Activated T-helper 1 cell treated with anti-CD3 and anti-CD28 coated beads, Interleukin-2, amount 50 U/mL, for 16 hours (primary cell): ENCODE measurements at places on chromosomes 1 and 21.

DNA sequence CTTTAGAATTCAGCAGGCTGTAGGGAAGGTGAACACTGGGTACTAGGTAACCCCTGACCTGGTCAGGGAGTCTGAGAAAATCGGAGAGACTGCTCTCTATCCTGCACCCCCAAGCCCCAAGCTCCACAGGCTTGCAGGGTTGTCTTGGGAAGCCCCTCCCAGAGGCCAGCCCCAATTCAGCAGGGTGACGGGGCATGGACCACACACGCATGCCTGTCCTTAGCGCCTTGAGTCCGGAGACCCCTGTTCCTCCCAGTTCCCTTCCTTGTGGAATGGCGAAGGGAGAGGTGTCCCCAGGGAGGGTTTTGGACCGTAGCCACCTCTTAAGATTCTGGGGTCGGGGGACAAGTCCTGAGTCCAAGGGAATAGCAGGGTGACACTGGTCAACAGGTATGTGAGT is 116.1 kb downstream of the HLCS start:
- no peak for DNase-seq

DNA sequence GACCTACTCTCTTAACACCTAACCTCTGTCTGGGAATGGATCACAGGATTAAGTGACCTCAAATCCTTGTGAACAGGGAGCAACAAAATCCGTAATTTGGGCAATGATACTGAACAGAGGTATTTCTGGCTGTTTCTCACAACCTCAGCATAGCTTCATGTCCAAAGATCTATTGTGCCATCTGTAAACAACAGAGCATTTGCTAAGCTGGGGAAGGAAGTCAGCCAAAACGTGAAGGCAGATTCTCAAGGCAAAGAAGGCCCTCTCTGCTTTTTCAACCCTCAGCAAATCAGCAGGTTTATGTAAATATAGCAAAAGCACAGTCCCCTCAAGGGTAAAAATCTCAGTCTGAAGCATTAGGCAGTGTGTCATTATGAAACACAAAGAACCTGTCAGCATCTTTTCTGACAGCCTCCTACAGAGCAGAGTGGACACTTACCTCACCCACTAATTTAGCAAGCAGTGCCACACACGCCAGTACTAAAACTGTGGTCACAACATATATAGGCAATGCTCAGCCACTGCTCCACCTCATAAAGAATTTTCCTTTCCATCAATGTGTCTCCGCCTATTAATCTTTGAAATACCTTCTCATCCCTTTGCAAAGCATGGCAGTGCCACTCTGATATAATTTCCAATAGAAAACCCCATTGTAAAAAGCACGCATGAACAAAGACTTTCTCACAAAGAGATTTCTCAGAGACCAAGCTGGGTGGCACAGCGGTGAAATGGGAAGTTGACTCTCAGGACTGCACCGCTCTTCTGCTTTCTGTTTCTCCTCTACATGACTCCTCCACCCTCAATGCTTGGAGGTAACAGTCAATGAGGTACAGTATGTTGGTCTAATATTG is 188.0 kb downstream of the RERE start:
- no peak for DNase-seq

DNA sequence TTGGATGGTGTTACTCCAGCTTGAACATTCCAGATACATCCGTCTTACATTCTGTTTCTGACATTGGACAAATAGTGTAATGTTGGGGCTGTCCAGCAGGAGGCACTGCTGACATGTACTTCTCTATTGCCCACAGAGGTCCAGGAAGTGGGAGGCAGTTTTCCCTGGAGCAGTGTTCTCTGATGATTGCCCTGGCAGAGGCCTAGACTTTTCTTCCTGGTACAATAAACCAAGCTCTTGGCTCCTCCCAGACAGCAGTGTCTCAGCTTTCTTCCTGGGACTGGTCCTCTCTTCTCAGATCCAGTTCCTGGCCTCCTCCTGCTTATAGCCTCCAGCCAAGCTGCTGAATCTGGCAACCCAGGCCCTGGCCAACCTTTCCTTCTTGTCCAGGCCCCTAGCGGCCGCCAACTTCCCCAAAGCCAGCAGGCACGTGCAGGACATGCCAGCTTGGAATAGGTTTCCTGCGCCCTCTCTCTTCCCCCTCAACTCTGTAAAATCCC is 14.9 kb upstream of the IFNLR1 start:
- peak; percentile 27 for DNase-seq

- DNase-seq, result no peak
These were observed 37.7 kb upstream of the ATG4C start for GRCh38 chr1:62746086-62746808.

DNA sequence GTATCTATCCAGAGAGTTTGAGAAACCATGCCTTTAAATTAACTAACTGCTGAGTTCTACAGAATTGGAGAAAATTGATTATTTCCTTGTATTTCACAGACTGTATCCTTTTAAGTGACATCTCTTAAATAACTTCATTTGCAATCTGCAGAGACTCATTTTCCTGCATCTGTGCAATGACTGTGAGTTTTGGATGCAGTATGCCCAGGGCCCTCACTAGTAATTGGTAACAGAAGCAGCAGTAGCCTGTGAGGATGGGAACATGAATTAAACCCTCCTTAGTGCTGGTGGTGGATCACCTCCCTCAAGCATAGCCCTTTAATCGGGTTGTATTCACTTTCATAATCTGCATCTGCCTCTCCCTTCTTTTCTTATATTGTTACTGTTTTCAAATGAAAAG is 21.7 kb upstream of the SH3D21 start:
- no peak for DNase-seq

GRCh38 chr1:115665319-115666096 is 23.7 kb downstream of the VANGL1 start:
- no peak for DNase-seq

DNA sequence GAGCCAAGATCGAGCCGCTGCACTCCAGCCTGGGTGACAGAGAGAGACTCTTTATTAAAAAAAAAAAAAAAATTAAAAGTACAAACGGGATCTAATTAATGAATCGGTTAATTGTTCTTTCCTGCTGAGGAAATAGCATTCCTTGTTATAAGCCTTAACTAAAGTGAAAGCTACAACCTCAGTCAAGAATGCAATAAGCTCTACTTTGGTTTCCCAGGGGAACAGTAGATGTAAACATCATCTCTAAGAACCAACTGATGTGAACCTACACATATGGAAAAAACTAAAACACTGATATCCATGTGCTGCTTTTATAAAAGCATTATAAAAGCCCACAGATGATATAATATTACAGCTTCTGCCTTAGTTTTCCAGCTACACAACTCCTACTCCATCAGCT is 41.9 kb downstream of the LPGAT1 start:
- DNase-seq, result no peak

- no peak for DNase-seq
These were observed 56.2 kb downstream of the LGR6 start for GRCh38 chr1:202249846-202250245.

- no peak for DNase-seq
These were observed 358.3 kb downstream of the KIF26B start for GRCh38 chr1:245512980-245513578.

- DNase-seq, result peak; percentile 81
These were observed at the start of gene VAMP3 for GRCh38 chr1:7770997-7771822. VAMP3 (plus strand) TSS chr1:7771296; CDS start chr1:7771384, 88 bp downstream.

DNA sequence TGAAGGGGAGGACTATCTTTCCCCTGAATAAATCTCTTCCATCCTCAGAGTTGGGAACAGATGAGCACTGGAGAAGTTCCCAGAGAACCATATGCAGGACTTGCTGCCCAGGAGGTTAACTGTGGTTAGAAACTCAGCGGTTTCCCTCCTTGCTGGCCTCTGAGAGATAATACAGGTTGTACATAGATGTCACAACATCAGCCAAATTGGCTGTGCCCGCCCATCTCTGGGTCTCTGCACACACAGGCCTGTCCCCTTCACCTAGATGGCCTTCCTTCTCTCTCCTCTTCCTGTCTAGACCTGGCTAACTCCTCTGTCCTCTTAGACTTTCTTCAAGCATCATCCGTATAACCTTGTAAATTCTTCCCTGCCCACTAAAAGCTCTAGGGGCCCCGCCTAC is 5.7 kb downstream of the RGS5 start:
- no peak for DNase-seq

- DNase-seq, result no peak
These were observed 25.2 kb downstream of the WNT3A start for GRCh38 chr1:228032041-228032440.

GRCh38 chr1:154865442-154866256 is 4.4 kb downstream of the KCNN3 start:
- no peak for DNase-seq

- DNase-seq, result no peak
These were observed 13.8 kb downstream of the EFHD2 start for GRCh38 chr1:15423355-15424077.

DNA sequence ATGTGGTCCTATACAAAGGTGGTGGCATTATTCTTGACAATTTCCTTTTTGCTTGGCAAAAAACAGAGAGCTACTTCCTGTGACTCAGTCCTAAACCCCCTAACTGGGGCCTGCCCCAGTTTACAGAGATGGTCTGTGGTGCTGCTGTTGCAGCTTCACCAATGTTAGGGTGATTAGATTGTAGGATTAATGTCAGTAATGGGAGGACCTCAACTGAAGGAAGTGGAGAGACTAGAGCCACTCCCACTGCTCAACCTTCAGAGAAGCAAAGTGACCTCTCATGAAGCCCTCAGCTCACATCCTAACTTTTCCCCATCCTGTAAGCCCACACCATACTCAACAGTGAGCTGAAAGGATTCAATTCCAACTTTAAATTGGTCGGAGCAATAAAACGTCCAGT is 3.6 kb downstream of the S100A6 start:
- no peak for DNase-seq

DNA sequence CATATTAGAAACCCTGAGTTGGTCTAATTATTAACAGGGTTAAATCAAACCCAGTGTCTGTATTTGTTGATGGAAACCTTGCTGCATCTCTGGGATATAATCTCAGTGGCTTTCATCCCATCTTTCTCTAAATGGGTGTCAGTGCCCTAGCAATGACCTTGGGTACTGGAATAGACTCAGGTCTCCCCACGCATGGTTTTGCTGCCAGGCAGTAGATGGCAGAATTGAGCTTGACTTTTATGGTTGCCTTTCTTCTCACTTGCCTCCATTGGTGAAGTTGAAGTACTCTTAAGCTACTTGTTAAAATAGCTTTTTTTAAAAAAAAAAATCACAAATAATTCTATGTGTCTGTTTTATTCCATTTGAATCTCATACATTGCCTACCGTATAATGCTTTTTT is 81.8 kb upstream of the HMCN1 start:
- no peak for DNase-seq

GRCh38 chr1:19640363-19641316 is 3.5 kb upstream of the NBL1 start:
- DNase-seq, result no peak

- no peak for DNase-seq
These were observed 25.0 kb downstream of the SDC3 start for GRCh38 chr1:30883389-30884172.

GRCh38 chr21:25579226-25580013 is 27.9 kb downstream of the MRPL39 start:
- DNase-seq, result no peak

DNA sequence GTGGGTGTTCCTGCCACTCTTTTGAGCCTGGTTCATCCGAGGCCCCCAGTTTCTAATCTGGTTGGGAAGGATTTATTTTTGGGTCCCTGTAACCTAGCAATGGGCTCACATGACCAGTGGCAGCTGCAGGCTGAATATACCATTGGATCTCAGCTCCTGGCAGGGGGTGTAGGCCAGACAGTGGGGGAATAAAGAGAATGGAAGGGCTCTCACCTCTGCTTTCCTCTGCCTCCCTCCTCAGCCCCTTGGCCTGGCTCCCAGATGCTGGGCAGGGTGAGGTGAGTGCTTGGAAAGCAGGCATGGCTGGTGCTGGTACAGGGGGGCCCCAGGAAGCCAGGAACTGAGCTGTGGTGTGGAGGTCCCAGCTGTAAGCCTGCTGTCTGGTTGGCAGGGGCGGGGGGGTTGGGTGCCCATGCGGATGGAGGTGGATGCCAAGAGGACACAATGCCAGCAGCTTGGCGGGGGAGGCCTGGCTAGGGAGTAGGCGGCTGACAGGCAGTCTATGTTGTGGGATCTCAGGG is 3.6 kb upstream of the GPR61 start:
- no peak for DNase-seq

- DNase-seq, result no peak
These were observed 38.2 kb downstream of the KCNAB2 start for GRCh38 chr1:6083801-6084446.

DNA sequence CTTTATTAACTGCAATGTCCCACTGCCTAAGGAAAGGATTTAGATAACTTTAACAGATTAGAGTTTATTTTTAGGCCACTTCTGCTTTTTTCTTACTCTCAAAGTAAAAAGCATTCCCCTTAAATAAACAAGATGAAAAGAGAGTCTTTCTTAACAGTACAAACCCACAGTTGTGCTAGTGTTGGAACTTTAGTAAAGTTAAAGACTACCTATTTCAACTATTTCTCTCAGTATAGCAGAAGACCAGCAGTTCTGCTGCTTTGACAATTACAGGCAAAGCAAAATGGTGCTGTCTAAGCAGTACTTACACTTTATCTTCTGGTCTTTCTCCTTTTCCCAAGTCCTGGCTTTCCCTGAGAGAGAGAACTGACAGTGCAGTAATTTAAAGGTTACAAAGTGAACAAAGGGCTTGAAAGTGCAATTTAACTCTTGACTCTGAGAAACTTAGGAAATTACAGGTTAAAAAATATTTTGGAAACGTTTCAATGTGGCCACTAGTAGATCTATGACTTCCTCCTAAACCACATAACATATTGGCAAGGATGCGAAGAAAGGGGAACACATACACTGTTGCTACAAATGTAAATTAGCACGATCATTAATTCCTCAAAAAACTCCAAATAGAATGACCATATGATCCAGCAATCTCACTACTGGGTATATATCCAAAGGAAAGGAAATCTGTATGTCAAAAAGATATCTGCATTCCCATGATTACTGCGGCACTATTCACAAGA is 135.4 kb upstream of the POGK start:
- DNase-seq, result no peak

- DNase-seq, result peak; percentile 12
These were observed 89.4 kb upstream of the IPO9 start for GRCh38 chr1:201739492-201740085.

DNA sequence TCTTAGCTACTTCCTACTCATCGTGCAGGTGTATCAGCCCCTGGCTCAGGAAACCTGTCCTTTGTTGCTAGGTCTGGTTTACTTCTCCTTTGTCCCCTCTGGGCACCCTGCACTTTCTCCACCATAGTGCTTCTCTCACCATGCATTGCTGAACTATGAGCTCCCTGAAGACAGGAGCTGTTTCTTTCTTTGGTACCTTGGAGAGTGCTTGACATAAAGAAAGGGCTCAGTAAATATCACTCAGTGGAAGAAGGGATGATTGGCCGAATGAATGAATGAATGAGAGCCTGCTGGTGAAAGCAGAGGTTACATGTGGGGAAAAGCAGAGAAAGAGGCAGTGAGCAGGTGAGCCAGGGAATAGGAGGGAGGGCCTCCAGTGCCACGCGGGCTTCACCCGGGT is 9.8 kb upstream of the HMGB4 start:
- no peak for DNase-seq

DNA sequence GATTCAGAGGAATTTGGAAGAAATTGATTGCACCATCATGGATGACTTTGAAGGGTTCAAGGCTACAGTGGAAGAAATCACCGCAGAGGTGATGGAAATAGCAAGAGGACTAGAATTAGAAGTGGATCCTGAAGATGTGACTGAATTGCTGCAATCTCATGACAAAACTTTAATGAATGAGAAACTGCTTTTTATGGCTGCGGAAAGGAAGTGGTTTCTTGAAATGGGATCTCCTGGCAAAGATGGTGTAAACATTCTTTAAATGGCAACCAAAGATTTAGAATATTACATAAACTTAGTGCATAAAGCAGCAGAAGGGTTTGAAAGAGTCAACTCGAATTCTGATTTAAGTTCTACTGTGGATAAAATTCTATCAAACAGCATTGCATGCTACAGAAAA is 698.6 kb downstream of the PLA2G4A start:
- no peak for DNase-seq
